ENCODE measurements at places on chromosomes 4 and X.

GRCh38 chr4:89284828-89285227 lies 22.8 kb downstream of the GPRIN3 start:
- DNase-seq, result no peak

GRCh38 chr4:22573198-22573597 lies 57.3 kb upstream of the ADGRA3 start:
- DNase-seq, result no peak

- DNase-seq, result no peak
These were observed 15.6 kb downstream of the PNMA6F start for GRCh38 chrX:153305972-153306371.

GRCh38 chr4:152451496-152451895 lies 84.4 kb downstream of the FBXW7 start:
- no peak for DNase-seq

DNA sequence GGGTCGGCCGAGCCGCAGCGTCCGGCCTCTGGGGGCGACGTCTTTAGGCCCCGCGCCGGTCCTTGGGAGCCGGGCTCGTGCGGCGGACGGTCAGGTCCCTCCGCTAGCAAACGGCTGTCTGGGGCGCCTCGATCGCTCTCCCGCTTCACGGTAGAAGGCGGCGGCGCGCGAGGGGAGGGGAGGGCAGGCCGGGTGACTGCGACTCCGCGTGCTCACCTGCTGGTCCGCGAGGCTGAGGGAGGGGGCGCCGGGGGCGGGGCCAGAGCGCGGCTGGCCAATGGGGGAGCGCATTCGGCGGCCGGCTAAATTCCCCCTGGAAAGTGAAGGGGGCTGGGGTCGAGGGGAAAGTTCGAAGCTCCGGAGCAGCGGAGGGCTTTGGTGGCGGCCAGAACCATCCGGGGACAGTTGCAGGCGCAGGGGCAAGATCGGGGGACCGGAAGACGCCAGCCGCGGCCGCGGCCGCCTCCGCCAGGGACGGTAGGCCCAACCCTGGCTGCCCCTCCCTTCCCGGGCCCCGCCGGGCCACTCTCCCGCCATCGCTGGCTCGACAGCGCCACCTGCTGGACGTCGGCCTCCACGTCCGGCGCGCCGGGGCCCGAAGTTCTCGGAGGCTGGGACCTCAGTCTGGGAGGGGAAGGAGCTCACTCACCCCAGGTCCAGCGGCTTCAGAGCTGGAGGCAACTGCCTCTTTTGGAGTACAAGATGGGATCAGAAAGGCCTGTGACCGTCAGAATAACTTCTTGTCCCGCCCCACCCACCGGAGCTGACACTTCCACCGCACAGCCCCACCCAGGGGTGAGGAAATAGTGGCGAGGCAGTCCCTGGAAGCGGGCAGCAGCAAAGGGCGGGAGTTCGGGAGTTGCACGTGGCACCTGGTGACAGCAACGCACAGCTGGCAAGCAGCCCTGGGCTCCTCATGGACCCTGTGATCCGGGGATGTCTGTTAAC lies 49.9 kb downstream of the ELF4 start:
- peak; percentile 49 for DNase-seq

- DNase-seq, result no peak
These were observed 46.7 kb downstream of the CXorf49B start for GRCh38 chrX:71809886-71810285.

DNA sequence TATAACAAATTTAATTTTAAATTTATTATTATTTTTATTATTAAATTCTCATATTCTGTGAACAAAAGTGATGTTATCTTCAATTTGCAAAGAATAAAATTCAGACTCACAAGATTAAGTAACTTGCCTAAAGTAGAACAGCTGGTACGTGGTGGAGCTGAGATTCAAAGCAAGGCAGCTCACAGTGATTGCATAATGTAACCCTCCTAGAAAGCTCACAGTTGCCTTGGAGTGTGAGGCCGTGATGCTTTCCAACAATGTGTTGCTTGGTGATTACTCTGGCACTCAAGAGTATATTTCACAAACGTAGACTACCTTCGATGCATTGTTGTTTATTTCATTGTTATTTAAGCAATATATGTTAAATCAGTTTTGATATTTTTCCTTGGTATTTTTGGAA lies 1039.2 kb upstream of the PABPC4L start:
- DNase-seq, result no peak

DNA sequence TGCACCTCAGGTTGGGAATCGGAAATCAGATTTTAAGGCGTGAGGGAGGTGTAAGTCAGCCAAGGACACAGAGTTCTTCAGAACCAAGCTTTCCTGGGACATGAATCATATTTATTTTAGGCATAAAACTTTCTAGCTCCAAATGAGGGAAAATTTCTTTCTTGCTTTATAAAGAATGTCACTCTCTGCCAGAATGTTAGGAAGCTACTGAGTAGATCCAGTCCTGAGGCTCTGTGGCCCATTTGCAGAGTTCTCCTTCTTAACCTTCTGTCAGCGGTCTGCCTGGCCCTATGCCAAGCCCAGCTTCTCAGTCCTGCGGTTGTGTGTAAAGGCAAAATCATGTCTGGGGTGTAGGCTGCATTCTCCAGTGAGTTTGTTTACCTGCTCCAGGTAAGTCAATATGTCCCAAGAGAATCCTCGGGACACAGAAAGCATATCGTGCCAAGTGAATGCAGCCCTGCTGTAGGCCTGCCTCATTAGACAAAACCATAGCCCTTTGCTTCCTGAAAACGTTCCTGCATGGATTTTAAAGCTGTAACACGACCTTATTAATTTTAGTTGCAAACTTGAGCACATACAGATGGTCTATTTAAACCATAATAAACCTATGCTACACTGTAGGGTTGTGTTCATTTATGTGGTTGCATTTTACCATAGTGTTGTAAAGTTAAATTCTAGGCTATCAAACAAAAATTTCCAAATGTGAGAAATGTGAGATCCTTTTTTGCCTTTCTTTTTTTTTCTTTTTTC lies 29.2 kb upstream of the CCNI start:
- no peak for DNase-seq

GRCh38 chrX:46531442-46531841 lies 13.8 kb downstream of the ZNF674 start:
- DNase-seq, result no peak

DNA sequence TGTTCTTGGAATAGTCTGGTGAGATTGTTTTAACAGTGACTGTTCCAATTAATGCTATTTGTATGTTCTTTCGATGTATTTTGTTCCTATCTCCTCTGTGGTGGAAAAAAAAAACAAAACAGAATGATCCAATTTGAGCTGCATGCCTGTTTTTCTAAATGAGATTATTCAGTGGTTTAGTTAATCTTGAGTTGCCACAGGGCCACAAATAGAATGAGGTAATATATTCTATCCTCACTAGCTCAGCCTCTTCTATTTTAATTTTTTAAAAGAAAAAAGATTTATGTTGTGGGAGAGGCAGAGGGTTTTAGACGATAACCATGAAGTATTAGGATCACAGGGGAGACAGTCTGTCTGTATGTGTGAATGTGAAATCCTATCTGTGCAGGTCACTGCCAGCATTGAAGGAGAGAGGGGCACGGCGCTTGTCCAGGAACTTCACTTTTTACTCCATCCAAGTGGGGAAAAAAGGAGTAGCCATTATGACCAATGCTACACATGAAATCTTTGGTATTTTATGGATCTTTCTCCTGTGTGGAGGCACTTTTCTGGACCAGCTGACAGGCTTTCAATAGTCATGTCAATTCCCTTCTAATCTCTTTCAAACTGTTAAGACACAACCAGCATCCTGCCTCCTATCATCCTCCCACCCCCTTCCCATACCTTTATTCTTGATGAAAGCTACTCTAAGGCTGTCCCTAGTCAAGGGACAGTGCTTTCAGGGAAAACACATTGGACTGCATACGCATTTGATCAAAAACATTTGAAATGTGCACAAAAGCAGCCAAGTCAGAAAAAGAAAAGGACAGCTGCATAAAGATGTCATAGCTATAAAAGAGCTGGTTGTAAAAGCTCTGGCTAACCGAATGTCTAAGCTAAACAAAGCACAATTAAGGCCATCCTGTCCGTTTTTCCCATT lies 1063.8 kb upstream of the INTU start:
- no peak for DNase-seq

- no peak for DNase-seq
These were observed 188.0 kb upstream of the C1QTNF7 start for GRCh38 chr4:15239866-15240265.

- no peak for DNase-seq
These were observed 90.5 kb downstream of the RTL5 start for GRCh38 chrX:72041176-72041575.

GRCh38 chr4:60605646-60606354 lies 594.3 kb upstream of the ADGRL3 start:
- DNase-seq, result no peak

DNA sequence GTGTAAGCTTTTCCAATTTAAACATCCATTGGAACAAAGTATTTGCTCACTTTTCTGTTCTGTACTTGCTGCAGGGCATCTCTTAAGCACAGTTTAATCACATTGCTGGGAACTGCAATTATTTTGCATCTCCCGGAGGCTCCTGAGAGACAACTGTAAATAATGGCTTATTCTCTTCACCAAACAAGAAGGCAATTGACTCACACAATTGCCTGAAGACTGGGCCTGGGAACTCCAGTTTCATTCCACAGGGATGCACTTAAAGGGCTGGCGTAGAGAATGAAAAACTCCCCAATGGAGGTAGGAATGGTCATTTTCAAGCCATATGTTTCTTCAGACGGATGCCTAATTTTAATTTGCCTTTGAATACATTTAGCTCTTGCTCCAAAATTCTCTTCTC lies 29.5 kb downstream of the TFDP3 start:
- no peak for DNase-seq

- DNase-seq, result no peak
These were observed 40.1 kb upstream of the SETD7 start for GRCh38 chr4:139596034-139596683.

DNA sequence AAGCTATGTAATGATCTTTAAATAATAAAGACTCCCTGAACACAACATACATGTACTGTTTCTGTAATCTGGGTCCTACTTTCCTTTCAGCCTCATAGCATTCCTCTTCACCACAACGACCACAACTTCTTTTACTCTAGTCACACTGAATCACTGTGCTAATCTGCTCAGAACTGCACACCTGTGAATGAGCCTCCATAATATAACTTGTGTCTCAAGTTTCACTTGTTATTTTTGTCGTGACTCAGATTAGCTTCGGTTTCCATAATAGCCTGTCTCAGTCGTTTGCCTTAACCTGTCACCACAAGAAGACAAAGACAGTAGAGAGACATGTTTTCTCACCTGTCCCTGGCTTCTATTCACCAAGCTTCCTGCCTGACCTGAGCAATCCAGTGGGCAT lies 61.8 kb downstream of the MAGED1 start:
- DNase-seq, result no peak

- no peak for DNase-seq
These were observed 28.3 kb upstream of the BTC start for GRCh38 chr4:74822603-74823002.

DNA sequence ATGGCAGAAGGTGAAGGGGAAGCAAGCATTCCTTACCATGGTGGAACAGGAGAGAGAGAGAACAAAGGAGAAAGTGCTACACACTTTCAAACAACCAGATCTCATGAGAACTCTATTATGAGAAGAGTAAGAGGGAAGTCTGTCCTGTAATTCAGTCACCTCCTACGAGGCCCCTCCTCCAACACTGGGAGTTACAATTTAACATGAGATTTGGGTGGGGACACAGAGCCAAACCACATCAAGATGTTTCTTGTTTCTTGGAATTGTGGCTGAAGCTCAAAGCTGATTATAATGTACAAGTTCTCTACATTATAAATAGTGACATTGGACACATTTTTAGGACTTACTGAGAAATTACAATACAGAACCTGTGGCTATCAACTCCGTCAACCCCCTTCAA lies 29.5 kb upstream of the TAPT1 start:
- DNase-seq, result no peak

GRCh38 chr4:138892483-138893407 lies 122.8 kb upstream of the NOCT start:
- DNase-seq, result no peak

- DNase-seq, result no peak
These were observed 208.9 kb upstream of the ARHGEF9 start for GRCh38 chrX:63993936-63994335.

DNA sequence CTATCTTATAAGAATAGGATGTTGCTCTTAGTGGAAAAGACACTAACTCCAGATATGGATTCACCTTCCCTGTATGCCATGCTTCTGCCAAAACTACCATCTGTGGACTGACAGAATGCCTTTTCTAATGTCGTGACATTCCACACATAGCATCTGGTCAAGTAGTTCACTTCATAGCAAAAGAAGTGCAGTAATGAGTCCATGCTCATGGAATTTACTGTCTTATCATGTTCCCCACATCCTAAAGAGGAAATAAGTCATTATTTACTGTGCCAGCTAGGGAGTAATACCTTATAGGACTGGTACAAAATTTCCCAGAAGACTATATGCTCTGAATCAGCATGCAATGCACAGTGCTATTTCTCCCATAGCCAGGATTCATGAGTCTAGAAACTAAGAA lies 562.4 kb downstream of the TLL1 start:
- DNase-seq, result no peak

DNA sequence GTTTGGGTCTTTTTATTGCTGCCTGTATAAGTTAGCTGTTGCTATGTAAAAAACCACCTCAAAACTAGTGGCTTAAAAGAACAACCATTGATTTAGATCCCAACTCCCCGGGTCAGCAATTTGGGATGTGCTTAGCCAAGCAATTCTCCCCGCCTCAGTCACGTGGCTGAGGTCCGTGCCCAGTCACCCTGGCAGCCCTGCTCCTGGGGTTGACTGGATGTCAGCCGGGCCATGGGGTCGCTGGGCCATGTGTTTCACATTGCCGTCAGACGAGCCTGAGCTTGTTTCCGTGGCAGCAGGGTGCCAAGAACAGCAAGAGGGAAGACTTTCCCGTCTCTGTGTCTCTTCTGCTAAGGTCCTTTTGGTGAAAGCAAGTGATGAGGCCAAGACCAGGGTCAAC lies 345.7 kb upstream of the FAT1 start:
- DNase-seq, result no peak

DNA sequence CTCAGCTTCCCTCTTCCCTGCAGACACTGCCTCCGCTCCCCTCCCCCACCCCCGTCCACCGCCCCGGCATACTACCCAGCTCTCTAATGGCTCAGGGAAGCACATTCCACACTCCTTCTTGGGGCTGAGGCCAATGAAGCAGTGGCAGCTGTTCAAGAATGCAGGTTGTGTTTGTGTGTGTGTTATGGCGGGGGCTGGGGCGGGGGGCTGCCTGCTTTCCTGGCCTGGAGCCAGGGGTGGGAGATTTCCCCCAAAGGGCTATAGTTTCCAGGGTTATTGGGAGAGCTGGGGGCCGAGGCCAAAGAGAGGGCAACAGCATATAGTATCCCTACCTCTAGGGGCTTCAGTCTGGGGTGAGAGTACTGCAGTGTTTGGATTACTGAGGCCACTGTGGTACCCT lies 149.4 kb downstream of the EFNB1 start:
- DNase-seq, result no peak

GRCh38 chr4:80788798-80789197 lies 241.7 kb upstream of the BMP3 start:
- DNase-seq, result no peak

DNA sequence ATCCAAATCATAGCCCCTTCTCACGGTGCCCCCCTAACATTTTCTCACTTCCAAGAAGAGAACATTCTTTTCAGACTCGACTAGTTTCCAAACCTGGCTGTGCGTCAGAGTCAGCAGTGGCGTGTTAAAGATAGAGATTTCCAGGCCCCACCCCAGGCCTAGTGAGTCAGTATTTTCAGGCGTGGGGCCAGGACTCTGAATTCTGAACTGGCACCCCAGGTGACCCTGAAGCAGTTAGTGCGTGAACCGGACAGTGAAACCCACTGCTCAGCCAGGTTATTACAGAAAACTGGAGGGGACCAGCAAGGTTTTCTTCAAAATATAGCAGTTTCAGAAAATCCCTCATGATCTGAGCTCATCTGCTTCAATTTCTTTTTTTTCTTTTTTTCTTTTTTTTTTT lies 35.0 kb upstream of the BCOR start:
- DNase-seq, result no peak

Data from stimulated activated CD8-positive, alpha-beta memory T cell treated with anti-CD3 and anti-CD28 coated beads, Interleukin-4, amount 100 ng/mL, for 4 hours (primary cell).